ENCODE measurements at places on chromosomes 4 and X.

DNA sequence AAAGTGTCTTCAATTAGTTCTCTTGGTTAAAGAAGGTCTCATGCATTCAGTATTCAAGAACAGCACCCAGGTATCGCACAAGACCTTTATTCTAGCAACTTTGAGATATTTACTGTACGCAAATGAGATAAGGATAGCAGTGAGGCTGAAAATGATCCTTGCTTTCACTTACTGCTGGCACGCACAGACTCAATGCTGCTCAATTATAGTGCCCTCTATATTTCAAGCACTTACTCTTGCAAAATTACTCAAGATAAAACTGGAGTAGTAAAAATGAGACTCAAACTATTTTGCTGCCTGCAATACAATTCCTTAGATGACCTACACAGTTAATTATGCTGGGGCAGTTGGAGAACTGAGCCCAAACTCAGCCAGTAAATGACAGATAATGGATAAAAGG is 60.9 kb downstream of the ADGRA3 start:
- no peak for DNase-seq

DNA sequence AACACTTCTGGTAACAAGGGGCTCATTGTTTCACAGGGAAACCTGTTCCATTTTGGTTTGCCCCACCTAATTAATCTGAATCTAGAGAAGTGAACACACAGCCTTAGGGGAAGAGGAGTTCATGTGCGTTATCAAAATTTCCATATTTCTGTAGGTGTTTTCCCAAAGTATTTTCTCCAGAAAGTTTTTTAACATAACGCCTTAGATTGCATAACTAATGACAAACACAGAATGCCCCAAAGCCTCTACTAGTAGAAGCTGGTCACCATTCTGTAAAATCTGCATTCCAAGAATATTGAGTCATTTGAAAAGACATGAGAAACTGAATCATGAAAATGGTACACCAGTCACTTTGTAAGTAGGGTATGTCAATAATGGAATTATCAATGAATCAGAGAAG is 41.1 kb downstream of the IL13RA2 start:
- DNase-seq, result no peak

DNA sequence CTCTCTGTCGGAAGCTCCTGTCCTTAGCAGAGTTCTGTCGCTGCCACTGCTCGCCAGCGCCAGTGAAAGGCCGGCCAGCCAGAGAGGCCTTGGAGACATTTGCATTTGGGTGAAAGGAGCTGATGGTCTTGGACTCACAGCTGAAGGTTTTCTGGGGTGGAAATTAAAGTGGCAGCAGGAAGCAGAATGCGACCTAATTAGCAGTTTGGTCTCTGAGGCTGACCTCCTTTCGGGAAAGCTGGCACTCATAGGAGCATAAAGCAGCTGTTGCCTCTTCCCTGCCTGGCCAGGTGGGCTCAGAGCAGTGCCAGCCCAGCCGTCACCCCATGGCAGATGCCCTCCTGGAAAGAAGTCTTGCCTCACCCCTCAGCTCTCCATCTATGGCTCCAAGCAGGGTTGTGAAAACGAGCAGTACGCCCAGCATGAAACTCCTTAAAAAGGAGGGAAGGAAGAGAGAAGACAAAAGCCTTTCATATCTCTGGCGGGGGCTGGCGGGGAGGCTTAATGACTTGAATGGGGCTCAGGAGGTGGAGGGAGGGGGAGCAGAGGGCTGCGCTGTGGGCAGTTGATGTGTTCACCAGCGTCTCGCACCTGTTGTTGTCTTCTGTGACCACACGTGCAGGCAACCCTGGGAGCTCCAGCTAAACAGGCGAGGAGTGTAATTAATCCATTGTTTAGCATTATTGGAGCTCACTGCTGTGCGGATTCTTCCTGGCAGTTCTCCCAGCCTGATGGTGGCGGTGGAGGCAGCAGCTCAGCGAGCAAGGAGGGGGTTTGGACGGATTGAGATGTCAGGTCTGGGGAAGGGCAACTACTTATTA is 264.0 kb downstream of the MID1IP1 start:
- DNase-seq, result no peak

DNA sequence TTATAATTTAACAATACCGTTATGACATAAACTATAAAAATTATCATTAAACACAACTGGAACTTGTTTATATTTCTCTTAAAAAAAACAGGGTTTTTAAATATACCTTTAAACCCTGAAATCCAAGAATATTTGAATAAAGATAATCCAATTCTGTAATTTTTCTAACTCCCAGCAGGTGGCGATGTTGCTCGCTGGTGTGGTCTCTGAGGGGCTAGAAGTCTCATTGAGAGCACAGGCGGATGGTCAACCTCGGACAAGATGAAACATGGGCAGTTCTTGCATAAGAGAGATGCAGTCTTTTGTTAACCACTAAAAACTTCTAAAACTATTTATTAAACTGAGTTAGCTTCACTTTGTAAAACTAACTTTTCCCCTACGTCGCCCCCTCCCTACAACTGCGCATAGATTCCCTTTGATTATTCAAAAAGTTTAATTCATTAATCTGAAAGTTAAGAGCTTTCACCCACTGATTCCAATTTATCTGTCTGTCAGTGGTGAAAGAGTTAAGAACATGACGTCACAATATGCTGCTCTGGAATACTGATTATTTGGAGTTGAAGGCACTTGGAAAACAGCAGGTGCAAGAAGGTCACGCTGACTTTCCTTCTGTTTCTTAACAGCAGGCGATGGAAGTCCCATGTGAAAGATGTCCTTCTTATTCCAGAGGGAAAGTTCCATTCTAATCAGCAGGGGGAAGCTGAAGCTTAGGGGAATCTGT is 29.5 kb downstream of the DMP1 start:
- peak; percentile 13 for DNase-seq

GRCh38 chr4:3498407-3498806 is 33.8 kb downstream of the LRPAP1 start:
- DNase-seq, result no peak

DNA sequence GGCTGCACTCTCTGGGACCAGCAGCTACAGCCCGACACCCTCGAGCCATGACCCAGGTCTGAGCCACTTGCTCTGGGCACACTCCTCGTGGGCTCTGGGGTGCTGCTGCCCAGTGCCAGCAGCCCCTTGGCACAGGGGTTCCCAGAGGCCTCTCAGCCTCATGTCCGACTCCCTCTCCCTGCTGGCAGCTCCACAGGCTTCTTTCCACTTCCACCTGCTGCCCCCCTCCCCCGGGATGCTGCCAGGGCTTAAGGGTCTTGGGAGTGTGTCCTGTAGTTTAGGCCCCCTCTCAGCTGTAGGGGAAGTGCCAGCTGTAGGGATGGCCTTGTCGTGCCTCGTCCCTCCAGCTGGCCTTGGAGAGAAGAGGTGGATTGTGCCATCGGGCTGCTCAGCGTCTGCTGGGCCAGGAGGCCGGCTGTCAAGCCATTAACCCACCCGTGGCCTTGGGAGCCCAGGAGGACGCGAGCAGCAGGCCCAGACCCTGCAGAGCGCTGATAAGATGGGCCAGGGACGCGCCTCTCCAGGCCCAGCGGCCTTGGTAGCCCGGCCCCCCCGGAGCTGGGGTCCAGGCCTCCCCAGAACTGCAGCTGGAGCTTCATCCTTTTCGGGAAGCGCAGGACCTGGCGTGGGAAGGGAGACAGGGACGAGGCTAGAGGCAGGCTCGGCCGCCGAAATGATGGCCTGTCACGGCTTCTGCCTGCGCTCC is 1.0 kb upstream of the USP27X start:
- DNase-seq, result no peak

GRCh38 chr4:146508229-146508939 is 13.4 kb downstream of the SLC10A7 start:
- DNase-seq, result no peak

GRCh38 chr4:55169352-55169961 is 44.1 kb upstream of the KDR start:
- DNase-seq, result no peak

GRCh38 chr4:98518559-98519267 is 139.7 kb downstream of the TSPAN5 start:
- no peak for DNase-seq

GRCh38 chr4:146550161-146550560 is 28.4 kb upstream of the SLC10A7 start:
- DNase-seq, result no peak

GRCh38 chrX:22652596-22652995 is 347.2 kb upstream of the DDX53 start:
- no peak for DNase-seq

GRCh38 chr4:79613269-79613935 is 205.4 kb upstream of the GK2 start:
- no peak for DNase-seq

- no peak for DNase-seq
These were observed 263.9 kb upstream of the CXorf66 start for GRCh38 chrX:140229191-140229590.

DNA sequence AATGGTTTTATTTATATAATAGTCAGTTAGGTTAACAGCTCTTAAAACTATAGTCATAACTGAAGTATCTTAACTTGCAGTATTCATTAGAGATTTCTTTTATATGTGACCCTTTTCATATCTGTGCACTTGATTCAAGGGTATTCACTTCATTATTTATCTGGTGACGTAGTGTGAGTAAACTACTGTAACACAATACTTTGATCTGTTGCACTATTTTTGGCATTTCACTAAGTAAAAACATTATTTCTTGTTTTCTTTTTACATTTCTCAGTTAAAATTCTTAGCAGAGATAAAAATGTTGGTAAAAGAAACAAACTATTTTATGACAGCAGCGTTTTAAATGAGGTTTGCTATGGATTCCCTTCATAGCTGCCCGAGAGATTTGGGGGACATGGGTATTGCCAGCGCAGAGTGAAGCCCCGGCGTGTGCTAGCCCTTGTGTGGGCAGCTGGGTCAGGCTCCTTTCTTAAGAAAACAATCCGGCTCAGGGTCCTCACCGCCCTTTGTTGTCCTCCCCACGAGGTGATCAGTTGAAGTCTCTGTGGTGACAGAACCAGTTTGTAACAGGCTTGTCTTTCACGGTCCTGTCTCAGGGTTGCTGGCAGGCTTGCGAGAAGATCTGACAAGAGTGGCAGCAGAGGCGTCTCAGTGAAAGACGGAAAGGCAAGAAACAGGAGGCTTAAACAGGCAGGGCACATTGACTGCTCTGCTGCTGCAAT is 293.4 kb downstream of the BMPR1B start:
- DNase-seq, result no peak

GRCh38 chrX:10787264-10787663 is 166.9 kb upstream of the MID1 start:
- no peak for DNase-seq

- DNase-seq, result no peak
These were observed 21.3 kb upstream of the OPHN1 start for GRCh38 chrX:68454476-68455150.

DNA sequence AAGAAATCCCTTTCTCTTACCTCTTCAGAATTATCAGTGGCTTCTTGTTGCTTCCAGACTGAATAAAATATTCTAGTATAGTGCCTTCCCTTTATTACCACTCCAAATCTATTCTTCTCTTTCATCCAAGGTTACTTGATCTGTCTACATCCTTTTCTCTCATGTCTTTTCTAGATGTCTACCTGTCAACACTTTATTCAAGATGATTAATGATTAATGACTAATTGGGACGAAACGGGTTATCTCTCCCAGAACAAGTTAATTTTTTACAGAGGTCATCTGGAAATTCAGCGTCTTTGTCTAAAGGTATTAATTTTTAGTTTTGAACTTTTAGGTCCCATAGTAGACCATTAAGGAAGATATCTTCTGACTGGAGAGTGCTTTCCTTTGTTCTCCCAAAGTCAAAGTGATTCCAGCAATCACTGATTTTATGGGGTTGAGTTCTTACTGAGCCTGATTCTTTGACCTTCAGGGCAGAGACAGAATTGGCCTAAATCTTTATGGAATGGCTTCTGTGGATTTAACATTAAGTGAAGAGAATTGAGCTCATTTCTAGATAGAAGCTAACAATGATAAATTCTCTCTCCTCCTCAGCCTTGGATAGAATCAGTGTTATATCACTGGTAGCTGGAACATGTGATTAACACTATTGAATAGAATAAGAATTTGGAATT is 335.4 kb upstream of the TEX13C start:
- DNase-seq, result no peak

DNA sequence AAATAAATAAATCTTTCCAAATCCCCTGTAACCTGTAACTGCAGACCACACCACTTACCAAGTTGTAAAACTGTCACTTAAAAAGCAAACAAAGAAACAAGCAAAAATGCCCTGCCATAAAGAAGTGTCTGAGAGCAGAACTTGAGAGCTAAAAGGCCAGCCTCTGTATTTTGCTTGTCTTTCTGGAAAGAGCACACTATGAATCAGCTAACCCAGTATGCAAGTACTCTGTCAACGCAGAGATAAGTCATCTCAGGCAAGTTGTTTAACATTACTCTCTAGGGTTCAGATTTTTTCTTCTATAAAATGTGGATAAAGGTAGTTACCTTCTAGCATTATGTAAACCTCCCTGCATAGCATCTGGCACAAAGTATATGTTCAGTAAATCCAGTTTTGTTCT is 134.8 kb downstream of the HS3ST1 start:
- no peak for DNase-seq

- no peak for DNase-seq
These were observed 13.9 kb downstream of the UFSP2 start for GRCh38 chr4:185411849-185412248.

GRCh38 chr4:156954587-156954986 is 17.0 kb downstream of the PDGFC start:
- DNase-seq, result no peak

- no peak for DNase-seq
These were observed 18.6 kb downstream of the TRIM2 start for GRCh38 chr4:153222707-153223426.

- no peak for DNase-seq
These were observed 38.9 kb downstream of the PRIMPOL start for GRCh38 chr4:184688447-184688846.

- DNase-seq, result no peak
These were observed 586.5 kb upstream of the FTHL17 start for GRCh38 chrX:31658360-31658759.

DNA sequence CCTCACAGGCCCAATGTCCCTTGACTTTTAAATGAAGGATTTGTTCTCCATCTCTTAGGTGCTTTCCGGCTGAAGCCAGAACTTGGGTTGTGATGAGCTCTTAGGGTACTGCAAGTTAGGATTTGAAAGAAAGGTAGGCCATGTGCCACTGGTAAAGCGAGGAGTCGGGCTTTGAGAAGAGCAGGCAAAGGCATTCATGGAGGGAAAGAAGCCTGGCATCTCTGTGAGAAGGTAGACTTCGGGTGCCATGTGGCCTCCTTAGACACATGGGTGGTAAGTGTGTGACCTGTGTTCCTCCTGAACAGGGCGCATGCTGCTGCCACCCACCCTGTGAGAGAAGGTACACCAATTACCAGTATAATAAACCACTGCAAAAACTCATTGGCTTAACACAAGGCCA is 102.9 kb downstream of the GATB start:
- DNase-seq, result no peak

DNA sequence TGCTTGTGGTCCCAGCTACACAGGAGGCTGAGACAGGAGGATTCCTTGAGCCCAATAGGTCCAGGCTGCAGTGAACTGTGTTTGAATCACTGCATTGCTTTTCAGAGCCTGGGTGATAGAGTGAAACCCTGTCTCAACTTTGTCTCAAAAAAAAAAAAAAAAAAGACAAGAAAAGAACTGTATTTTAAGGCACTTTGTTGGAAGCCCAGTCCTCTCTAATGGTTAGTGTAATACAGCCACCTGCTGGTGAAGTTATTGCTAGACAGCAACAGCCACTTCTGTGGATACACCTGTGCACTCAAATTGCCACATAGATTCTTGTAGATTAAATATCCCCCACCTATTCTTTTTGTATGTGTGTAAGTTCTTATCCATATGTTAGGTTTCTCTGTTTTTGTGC is 10.1 kb upstream of the FGG start:
- peak; percentile 12 for DNase-seq

- DNase-seq, result no peak
These were observed 468.2 kb upstream of the DIPK2B start for GRCh38 chrX:45668686-45669443.

All from GM12891 (cell line).